Aorta (tissue), 5 donors: ENCODE measurements at places on chromosomes 12 and 14. TPM values are rescaled to one million over a fixed set of nuclear protein-coding genes. Genes with fewer than 3 reads are reported as not detected.
A peak's percentile ranks its signal among the peaks of the same experiment; 100 is the strongest.

DNA sequence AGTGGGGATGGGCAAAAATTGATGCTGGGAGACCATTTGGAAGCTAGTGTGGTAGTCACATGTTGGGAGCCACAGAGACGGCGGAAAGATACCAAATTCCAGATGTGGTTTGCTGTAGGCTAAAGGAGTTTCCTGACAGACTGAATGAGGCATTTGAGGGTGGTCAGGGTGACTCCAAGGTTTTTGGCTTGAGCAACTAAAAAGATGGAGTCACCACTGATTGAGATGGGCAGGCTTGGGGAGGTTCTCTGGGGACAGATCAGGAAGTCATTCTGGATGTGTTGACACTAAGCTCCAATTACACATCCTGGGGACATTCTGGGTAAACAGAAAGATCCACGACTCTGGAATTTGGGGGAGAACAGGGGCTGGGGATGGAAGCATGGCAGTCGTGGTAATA, 15.5 kb upstream of the SERPINA9 start:
- DNase-seq: no peak

GRCh38 chr12:62767496-62767895, 167.5 kb downstream of the PPM1H start:
- DNase-seq: no peak

GRCh38 chr14:63361790-63362189, 43.1 kb upstream of the GPHB5 start:
- DNase-seq: no peak

GRCh38 chr14:39229222-39229543, 4.5 kb upstream of the MIA2 start:
- no peak for DNase-seq

- no peak for DNase-seq
Measured at GRCh38 chr12:96401076-96401871, 1.0 kb upstream of the CDK17 start.

DNA sequence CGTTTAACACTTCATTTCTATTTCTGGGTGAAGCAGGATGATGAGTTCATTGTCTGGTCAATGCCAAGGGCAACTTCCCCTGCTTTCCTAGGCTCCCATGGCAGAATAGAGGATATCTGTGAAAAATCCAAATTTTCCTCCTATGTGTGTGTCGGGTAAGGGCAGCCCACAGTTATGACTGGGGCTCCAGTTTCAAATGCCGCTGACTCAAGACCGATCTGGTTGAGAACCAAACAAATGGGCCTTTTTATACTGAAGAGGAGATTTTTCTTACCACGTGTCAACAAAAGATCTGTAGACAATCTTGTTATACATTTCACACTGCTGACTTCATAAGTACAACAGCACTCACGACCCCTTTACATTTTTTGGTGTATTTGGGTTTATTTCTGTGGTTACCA, 120.8 kb downstream of the CHST11 start:
- DNase-seq: no peak

DNA sequence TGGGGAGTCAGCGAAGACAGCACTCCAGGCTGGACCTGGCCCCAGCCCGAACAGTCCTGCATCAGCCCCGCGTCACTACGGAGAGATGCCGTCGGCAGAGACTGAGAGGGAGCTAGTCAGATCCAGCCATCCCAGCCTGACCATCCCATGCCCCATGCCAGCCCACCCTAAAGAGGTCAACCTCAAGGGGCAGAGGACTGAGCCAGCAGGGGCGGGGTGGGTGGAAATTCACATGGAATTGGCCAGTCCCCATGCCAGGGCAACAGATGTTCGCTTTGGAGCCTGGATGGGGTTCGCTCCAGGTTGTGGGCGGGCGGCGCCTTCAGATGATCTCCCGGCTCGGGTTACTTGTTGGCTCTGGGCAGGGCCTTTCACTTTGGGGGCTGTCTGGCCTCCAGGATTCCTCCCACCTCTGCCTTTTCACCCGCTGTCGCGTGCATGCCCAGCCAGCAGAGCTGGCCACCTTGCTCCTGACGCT, 154.3 kb downstream of the TSPAN9 start:
- DNase-seq: no peak

GRCh38 chr14:69572841-69573135, 1.9 kb downstream of the CCDC177 start:
- DNase-seq: no peak

DNA sequence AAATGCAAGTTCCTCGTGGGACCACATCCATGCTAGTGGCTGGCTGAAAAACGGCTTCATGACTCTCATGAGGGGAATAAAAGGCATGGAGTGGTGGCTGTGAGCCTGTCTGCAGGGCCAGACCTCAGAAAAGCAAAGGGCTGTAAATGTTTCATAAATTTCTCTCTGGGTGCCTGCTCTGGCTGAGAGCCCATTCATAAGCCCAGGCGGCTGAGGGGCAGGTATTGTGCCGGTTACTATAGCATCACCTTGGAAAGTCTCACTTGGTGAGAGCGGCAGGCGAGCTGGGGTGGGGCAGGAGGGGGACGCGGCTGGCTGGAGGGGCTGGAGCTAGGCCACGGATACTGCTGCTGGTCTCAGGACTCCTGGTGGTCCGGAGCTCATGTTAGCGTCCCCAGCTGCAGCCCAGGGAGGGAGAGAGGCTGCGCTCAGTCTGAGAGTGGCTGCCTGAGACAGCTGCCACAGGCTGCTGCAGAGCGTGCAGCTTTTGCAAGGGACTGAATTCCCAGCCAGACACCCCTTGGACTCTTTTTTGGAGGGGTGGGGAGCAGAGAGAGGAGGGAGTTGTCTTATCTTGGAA, at the start of gene SLC17A8:
Gene SLC17A8, plus strand, starts transcription at position 431 of the 580 bp plus-strand sequence. CDS start 318 bp downstream, outside the sequence.
- DNase-seq: no peak

DNA sequence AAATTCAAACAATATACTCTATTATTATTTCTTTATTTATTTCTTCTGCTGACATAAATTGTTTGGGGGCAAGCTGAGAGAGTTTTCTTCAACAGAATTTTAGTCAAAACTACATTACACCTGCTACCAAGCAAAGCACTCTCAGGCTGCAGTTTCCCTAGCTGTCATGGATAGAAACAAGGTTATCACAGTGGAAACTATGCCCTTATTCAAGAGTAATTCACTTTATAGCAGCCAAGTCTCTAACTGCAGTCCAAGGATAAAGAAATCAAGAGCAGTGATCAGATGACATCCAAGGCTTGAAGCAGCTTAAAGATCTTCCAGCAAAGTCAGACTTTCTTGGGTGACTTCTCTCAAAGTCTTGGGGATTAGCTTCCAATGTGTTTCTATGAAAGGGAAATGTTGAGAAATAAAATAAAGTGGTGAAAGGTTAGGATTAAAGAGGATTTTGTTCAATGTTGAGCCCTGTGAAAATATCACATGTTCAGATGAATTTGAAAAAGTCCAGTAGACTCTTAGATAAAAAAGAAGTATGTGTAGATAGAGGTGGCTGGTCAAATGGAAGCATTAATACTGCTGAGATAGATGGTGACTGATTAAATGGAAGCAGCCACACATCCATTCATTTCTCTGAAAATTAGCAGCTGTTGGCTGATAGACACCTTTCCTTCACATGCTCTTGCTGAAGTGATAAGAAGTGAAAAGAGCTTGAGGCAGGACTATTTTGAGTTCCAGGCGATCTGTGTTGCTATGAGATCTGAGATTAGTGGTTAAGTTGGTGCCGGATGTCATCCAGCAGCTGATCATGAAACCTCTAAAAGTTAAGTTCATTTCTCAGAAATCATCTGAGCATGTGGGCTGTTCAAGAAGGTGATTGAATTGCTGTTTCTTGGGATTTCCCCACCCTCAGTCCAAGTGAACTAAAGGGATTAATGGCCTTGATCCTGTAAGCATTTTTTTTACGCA, 257.8 kb upstream of the BTG1 start:
- no peak for DNase-seq

DNA sequence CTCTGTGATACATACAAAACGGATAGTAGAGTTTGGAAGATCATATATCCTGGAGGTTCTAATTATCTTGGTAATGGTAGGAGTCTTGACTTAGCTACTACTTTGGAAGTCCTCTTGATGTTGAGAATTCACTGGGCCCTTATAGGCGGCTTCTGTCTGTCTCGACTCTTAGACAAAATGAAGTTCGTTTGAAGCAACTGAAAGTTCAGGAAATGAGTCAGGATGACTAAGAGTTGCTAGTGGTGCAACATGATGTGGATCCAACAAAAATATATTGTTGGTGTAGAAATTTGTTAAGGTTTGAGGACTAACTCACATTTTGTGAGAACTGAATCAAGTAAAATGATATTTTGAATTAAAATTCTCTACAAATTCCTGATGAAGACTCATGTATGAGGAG, 272.7 kb downstream of the AEBP2 start:
- DNase-seq: no peak

- DNase-seq: no peak
Measured at GRCh38 chr14:67187826-67188225, 1.4 kb upstream of the GARIN2 start.

GRCh38 chr12:130162267-130162666, at the start of gene FZD10:
Gene FZD10 (plus strand): TSS chr12:130162464. CDS start chr12:130162943, 479 bp downstream.
- DNase-seq: no peak

DNA sequence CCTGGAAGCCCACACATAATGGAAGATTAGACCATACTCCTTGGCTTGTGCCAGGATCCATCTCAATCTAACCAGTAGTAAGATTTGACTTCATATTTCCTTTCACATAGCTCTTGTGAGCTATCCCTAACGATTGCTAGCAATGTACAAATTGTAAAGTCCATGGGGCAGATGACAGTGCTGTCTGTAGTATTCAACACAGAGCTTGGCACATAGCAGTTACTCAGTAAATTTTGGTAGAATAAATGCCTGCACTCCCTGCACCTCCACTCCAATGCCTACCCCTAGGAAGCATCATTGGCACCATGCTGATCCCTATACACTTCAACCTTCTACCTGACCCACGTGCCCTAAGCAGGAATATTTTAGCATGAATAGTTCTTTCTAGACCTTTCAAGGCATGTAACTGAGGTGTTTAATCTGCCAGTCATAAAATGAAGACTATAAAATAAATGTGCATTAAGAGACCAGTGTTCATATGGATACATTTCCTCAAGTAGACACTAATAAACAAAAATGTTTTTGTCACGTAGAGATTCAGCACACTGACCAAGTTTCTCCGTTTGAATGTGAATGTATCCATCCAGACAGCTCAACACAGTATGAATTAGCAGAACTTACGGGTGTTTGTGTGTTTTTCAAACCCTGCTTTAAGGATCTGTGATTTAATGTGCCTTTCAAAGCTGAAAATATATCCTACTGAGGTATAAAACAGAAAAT, 98.8 kb downstream of the BMP4 start:
- DNase-seq: no peak

DNA sequence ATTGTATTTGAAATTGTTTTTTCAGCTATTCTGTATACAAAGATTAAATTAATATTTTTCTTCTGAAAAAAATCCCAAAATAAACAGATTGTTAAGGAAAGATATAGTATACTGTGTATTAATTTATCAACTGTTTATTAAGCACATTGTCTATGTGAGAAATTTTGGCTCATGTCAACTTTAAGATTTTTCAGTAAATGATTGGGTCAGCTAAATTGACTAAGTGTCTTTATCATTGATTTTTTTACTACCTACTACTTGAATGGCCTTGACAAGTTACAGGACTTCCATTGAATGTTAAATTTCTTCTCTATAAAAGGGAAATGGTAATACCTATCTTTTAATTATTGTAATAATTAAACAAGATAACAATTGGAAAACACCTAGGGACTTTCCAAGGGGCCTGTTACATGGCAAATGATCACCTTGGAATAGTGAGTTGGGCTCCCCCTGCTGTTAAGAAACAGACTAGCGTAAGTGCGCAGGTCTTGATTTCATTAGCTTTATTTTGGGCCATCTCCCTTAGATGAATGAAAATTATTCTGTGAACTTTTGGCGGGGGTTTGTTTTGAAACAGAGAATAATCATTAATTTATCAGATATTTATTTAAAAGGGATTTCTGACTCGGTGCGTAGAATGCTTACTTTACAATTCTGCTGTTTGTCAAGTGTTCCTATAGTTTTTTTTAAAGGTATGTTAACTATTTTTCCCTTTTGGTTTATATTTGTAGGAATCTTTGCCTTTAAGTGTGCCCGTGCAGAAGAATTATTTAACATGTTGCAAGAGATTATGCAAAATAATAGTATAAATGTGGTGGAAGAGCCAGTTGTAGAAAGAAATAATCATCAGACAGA, 14.5 kb upstream of the CCT2 start:
- DNase-seq: peak; percentile 49

RILPL2 gene
- 12.6 TPM for total RNA-seq

ITGB7 gene
- 5.8 TPM for total RNA-seq

SYCP3 gene
- 0.65 TPM for total RNA-seq

CEBPE gene
- total RNA-seq: 0.33 TPM

FIGNL2 gene
- total RNA-seq: 1.0 TPM

PLA2G1B gene
- 1.2 TPM for total RNA-seq
